ENCODE measurements at places on chromosomes 11 and 22.
A peak's percentile ranks its signal among the peaks of the same experiment; 100 is the strongest.

DNA sequence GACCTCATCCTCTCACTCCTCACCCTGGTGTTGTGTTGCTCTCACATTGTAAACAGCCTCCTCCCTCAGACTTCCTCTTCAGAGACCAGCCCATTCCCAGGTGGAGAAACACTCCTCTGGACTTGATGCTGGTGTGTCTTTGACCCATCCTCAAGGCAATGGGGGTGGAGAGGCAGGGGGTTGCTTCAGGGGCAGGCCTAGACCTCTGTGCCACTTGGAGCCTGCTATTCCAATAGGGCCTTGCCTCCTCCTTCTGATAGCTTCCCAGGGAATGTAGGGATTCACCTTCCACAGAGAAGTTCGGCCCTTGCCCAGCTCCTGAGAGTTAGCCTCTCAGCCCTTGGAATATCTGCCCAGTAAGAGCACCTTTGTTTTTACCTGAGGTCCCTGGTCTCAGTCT, 606.6 kb upstream of the CADM1 start:
- no peak for DNase-seq

GRCh38 chr11:95821640-95822039, 31.3 kb downstream of the CEP57 start:
- no peak for DNase-seq

- DNase-seq: no peak
These were observed 29.0 kb downstream of the OR51F1 start for GRCh38 chr11:4740735-4741134.

DNA sequence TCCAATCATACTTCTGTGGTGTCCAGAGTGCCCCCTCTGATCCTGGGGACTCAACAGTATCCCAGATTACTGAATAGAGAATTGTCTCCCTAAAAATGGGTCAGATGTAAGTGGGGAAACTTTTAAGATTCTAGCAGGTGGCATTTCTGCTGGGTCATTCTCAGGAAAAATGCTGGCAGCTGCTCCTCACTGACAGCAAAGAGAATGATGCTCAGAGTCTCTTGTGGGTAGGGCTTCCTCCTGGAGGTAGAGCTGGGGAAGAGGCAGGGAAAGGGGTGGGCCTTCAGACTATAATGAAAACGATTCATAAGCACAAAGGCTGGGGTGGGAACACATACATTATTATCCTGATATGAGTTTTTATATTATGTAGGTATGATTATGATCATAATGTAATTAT, 647.2 kb downstream of the NELL1 start:
- DNase-seq: no peak

GRCh38 chr11:75462117-75462653, 29.2 kb upstream of the KLHL35 start:
- DNase-seq: no peak

GRCh38 chr11:3134218-3134621, 30.9 kb downstream of the OSBPL5 start:
- no peak for DNase-seq

DNA sequence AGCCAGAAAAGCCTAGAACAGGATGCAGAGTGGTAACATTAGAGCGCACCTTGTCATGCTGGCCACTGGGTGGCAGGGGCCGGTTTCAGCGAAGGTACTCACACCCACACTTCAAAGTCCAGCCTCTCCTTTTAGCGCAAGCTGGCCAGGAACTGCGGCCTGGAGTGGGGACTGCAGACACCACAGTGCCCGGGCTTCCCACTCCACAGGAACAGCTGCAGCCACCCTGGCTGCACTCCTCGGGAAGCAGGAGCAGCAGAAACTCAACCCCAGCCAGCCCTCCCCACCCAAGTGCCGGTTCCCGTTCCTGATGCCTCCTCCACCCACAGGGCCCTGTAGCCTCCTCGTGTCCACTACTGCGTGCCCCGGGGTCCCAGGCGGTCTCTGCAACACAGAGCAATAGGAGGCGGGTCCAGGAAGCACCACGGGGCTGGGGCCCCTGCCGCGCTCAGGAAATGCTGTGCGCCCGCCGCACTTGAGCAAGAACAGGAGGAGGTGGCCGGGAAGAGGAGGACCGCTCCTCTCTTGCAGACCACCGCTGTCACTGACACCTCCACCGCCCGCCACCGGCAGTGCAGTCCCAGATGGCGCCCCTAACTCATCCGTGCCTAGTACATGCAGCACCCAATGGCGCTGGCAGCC, 2.2 kb downstream of the RFPL2 start:
- peak; percentile 64 for DNase-seq

- DNase-seq: no peak
These were observed 33.9 kb downstream of the TMEM45B start for GRCh38 chr11:129849447-129850130.

DNA sequence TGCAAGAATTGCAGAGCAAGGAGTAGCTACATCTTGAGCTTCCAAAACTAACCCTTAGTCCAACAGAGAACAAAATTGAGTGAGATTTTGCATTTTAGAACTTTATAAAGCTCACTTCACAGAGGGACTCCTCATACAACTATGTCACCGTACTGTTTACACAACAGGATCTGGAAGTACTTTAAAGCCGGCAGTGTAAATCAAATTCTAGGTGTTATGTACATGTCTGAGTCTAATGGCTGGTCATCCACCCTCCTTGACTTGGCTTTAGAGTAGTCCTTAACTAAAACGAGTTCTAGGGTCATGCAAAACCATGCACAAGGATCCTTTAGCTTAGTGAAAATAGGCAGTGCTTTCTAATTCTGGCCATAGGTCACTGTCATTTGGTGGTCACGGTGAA, 23.5 kb downstream of the IRAG1 start:
- DNase-seq: no peak

DNA sequence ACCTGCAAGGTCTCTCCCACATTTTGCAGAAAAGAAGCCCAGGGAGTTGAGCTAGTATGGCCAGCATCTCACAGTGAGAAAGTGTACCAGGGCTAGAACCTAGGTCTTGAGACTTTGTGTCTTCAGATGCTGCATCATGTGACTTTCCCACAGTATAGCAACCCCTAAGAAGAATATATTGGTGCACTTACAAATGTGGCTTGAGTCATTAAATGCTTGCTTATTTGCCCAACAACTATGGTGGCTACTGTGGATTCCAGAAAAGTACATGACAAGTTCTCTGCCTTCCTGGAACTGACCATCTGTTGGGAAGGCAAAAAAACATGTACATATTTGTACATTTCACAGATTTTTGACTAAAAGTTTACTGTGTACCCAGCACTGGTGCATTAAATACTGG, 55.0 kb downstream of the POLD3 start:
- DNase-seq: no peak

DNA sequence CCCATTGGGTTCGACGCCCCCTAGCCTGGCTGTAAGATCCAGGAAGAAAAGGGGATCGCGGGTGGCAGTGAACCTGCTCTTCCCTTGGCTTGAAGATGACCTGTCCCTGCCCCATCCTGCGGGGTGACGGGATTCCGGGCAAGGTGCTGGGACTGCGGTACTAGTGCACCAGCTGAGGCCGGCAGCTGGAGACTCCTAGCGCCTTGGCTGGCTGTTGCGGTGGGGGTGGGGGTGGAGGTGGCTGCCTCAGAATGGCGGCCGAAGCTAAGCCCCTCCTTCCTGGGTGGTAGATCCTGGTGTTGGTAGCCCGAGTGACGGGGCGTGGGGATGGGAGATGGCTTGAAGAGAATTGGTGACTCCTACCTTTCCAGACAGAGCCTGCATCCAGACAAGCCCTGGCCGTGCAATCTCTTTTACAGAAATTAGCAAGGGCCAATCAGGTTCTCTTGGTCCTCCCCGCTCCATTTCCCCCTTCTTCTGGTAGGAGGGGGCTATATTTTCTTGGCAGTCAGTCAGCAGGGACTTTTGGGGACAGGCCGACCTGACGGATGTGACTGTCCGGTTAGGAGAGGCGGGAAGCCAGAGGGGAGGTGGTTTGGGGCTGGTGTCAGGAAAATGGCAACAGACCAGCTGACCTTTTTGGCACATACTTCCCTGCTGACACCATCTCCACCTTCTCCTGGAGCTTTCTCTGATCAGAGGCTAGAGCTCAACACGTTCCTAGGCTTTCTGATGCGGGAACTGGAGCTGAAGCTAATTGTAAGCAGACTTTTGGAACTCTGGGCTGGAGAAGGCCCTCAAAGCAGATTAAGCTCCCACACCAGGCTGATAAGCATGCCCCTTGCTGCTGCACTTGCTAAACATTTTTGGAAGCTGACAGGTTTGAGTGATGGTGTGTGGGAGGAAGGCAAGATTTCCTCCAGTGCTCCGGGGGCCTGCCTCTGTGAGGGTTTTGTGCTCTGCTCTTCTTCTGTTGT, 2.0 kb downstream of the NAV2 start:
- no peak for DNase-seq

GRCh38 chr22:43315687-43316217, 27.4 kb downstream of the SCUBE1 start:
- DNase-seq: no peak

DNA sequence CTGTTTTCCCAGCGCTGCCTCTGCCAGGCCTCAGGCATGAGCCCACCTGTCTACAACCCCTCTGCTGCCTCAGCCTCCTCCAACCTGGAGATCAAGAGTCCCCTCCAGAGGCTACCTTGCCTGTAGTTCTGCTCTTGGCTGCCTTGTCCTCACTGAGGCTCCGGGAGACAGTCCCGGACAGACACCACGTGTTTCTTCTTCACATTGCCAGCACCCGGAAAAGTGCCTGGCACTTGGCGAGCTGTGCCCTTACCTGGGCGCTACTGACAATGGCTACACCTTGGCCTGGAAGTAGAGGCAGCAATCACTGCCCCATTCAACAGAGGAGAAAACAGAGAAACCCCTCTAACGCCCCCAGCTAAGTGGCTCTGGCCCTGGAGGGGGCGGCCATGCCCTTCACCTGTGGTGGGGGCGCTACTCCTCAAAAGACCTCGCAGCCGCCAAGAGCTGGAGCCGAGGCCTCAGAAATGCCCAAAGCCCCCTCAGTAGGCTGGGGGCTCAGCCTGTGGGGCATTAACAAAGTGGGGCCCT, 3.0 kb upstream of the NAP1L4 start:
- no peak for DNase-seq

- DNase-seq: no peak
These were observed 34.4 kb downstream of the SCUBE2 start for GRCh38 chr11:9057007-9057406.

GRCh38 chr22:48144318-48144717, 1381.9 kb downstream of the TBC1D22A start:
- DNase-seq: no peak

DNA sequence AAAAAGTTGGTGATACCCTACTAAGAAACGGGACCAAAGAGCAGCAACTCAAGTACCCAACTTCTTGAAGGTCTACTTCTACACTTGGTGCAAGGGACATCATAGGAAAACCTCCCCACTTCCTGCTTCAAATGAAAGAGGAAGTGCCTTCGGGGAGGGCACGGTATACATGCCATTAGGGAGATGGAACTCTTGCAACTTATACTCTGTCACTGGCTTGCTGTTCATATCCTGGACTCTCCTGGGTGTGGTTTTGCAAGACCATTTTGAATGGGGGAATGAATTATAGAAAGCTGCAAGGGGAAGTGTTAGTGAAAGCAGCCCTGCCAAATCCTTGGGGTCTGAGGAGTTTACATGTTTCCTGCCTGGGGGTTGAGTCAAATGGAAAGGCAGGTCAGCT, 41.9 kb downstream of the CSNK2A3 start:
- no peak for DNase-seq

GRCh38 chr22:27723158-27723557, 78.4 kb downstream of the MN1 start:
- no peak for DNase-seq

DNA sequence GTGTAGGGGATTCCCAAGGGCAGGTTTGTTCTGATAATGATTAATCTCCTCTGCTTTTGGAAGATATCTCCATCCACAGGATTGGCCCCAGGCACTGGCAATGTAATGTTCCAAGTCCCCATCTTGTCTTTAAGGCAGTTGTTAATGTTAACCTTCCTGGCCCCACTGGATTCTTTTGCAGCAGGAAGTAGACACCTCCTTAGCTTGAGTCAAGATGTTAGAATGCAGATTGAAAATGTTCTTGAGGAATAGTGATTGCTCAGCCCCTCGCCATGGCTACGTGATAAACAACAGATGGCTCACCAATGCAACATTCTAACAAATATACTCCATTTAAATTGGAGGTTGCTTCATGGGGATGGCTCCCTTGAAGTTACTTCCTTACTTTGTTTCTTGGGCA, 7.3 kb downstream of the HEPHL1 start:
- DNase-seq: no peak

GRCh38 chr11:18522388-18522787, 4.4 kb downstream of the TSG101 start:
- peak; percentile 26 for DNase-seq

- DNase-seq: no peak
These were observed 65.3 kb downstream of the ARFGAP2 start for GRCh38 chr11:47111318-47111804.

GRCh38 chr22:20533095-20533878, 25.9 kb downstream of the MED15 start:
- DNase-seq: no peak

DNA sequence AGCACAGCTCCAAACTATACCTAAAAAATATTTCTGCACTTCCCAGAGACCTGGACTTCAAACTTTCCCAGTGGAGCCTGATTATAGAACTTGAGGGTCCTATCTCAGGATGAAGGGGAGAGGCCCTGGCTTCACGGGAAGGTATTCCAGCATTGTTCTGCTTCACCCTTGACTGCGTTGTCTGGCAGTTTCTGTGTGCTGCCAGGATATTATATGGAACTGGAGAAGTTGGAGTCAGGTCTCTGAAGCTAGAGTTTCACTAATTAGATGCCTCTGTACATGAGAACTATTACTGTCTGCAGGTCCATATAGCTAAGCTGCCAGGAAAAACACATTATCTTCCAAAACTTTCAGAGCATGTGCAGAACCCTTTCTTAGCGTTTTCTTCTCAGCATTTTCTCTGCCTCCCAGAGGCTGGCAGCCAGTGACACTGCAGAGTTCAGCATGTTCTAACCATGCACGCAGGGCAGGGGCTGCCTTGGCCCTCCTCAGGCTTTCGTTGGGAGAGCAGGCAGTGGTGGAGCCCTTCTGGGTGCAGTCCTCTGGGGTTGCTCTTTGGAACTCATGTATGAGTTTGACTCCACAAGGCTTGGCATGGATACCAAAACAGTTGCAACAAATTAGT, 99.3 kb downstream of the CWC15 start:
- no peak for DNase-seq

DNA sequence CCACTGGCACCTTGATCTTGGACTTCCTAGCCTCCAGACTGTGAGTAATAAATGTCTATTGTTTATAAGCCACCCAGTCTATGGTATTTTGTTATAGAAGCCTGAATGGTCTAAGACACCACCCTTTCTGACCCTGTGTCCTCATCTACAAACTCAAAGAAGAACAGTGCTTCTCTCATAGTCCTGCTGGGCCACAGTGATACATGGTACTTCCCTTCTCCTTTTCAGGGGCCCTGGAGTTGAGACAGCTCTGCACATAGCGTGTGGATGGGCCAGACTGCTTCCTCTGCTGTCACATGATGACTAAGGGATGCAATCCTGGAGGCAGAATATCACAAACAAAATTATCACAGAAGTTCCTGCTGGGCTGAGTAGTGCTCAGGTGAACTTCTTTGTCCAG, 5.0 kb downstream of the KCNJ11 start:
- no peak for DNase-seq

GRCh38 chr11:36363361-36364268, 67.5 kb downstream of the PRR5L start:
- DNase-seq: no peak

Measured in HEK293T (cell line).